ENCODE measurements at places on chromosomes 6 and 20. TPM values are rescaled to one million over a fixed set of nuclear protein-coding genes. Genes with fewer than 3 reads are reported as not detected.
A peak's percentile ranks its signal among the peaks of the same experiment; 100 is the strongest.

FAM184A gene
- total RNA-seq = not detected

TNNC2 gene
- total RNA-seq = not detected

C2 gene
- 0.47 TPM for total RNA-seq

PDYN gene
- total RNA-seq = not detected

DNA sequence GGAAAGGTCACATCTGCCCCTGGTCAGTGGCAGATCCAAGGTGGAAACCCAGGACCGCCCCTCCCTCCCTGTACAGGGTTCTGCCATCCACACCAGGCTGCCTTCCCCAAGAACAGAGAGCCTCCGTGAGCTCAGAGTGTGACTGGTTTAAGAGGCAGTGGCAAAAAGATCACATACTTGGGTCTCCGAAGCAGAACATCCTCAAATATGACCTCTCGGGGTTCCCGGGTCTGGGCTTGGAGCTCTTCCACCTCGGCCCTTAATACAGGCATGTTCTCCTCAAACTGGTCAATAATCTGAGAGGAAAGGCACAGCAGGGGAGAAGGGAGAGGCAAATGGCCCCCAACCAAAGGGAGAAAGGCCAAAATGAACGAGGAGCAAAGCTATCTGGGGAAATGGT is 14.8 kb downstream of the C20orf96 start:
- peak; percentile 23 for DNase-seq

DNA sequence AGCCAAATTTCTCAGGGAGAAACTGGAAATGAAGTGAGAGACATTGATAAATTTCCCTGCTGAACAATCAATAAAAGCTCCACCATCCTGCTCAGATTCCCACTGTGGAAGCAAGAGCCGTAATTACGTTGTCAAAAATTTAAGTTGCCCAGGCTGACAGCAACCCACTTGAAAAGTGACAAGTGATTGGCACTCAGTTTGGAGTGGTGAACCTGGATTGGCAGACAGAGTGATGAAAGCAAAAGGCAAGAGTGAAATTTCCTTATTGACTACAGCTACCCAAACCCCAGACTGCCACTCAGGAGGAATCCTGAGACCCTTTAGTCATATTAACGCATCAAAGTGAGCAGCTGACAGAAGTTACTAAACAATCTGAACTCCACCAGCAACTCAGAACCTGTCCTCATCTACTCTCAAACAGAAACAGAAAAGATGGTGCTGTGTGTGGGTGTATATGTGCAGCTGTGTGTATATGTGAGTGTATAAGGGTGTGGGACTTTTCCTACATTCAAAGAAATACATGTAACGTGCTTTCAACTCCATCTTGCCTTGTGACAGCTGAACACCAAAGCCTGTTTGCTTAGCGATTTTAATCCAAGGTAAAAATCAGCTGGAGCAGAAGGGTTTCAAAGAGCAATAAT is 157.4 kb downstream of the PKHD1 start:
- no peak for DNase-seq

DNA sequence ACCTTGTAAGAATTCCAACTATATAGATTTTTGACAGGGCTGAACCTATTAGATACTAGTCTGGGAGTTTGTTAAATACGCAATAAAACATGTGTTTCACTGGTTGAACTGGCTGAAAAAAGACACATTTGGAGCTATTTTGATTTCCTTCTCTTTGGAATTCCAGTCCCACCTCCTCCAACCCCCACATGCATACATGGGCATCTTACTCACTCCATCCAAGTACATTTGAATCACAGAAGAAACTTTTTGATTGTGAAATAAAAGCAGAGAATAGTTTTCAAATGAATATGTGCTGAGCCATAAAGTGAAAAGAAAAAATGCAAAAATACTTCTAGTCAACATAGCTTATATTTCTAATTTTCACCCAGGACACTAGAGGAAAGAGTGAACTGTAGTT is 33.9 kb upstream of the STXBP5 start:
- no peak for DNase-seq

- no peak for DNase-seq
These were observed 334.8 kb downstream of the EPM2A start for GRCh38 chr6:145400508-145400907.

DNA sequence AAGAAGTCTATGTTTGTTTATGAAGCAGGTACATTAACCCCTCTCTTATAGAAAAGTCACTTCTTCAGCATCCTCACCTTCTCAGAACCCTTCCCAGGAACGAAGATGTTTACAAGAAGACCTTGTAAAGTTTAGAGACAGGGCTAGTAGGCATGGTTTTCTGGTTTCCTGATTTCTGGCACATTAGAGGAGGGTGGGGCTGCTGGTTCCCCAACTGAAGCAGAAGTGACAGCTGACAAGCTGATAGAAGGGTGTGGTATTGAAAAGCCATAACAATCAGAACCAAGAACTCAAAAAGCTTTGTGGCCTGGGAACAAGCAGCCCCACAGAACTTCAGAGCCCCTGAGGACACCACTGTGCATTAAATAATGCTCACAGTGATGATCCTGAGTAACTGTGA is 91.2 kb downstream of the RTN4IP1 start:
- DNase-seq = no peak

PPP1R16B gene
- total RNA-seq = 0.03 TPM

GRCh38 chr6:39197922-39198500 is 31.3 kb downstream of the KCNK5 start:
- DNase-seq = no peak

DNA sequence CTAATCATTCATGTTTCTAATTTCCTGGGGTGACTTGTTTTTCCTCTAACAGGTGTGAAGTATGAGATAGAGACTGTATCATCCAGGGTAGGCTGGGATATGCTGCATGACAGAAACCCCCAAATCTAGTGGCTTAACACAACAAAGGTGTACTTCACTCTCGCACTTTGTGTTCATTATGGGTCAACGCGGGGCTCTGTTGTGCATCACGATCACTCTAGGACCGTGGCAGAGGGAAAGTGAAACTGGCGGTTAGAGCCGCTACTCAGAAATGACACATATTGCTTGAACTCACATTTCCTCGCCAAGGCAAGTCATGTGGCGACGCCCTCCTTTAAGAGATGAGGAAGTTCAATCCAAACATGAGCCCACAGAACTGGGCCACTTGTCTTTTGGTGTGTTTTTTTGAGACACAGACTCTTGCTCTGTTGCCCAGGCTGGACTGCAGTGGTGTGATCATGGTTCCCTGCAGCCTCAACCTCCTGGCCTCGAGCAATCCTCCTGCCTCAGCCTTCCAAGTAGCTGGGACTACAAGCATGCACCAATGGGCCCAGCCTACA is 41.3 kb downstream of the PCNA start:
- DNase-seq = peak; percentile 45

GRCh38 chr6:48476257-48476656 is 365.3 kb upstream of the PTCHD4 start:
- no peak for DNase-seq

DNA sequence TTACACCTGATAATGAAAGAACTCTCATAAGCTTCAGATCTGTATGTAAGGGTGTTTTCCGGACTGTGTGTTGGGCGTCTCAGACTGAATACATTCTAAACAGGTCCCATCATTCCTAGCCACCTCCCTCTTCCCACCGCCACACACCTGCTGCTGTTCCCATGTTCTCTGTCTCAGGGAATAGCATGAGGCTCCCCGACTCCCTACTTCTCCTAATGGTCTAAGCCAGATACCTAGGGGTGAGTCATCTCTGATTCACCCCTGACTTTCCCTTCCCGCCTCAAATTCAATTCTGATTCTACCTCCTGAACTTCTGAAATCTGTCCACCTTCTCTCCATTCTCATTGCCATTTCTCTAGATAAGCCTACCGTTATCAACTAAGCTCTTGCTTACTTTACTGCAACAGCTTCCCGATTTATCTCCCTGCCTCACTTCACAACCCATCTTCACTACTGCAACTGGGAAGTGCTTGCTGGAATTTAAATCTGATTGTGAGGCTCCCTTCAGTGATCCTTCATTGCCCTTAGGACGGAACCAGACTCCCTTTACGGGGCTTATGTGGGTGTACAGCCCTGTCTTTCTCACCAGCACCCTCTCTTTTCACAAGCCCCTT is 1.6 kb downstream of the TMEM14A start:
- peak; percentile 27 for DNase-seq

DNA sequence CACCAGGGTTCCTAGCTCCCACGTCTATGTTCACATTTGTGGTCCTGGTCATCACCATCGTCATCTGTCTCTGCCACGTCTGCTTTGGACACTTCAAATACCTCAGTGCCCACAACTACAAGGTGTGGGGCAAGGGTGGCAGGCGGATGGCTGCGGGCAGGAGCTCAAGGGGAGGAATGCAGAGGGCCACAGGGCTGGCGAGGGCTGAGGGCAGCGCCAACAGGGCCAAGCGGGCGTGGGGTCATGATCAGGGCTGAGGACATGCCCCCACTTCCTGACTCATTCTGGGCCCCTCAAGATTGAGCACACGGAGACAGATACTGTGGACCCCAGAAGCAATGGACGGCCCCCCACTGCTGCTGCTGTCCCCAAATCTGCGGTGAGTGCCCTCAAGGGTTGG is 4.6 kb upstream of the CAPN11 start:
- no peak for DNase-seq

- peak; percentile 88 for DNase-seq
These were observed 149.3 kb downstream of the UTRN start for GRCh38 chr6:144434308-144434990.

DNA sequence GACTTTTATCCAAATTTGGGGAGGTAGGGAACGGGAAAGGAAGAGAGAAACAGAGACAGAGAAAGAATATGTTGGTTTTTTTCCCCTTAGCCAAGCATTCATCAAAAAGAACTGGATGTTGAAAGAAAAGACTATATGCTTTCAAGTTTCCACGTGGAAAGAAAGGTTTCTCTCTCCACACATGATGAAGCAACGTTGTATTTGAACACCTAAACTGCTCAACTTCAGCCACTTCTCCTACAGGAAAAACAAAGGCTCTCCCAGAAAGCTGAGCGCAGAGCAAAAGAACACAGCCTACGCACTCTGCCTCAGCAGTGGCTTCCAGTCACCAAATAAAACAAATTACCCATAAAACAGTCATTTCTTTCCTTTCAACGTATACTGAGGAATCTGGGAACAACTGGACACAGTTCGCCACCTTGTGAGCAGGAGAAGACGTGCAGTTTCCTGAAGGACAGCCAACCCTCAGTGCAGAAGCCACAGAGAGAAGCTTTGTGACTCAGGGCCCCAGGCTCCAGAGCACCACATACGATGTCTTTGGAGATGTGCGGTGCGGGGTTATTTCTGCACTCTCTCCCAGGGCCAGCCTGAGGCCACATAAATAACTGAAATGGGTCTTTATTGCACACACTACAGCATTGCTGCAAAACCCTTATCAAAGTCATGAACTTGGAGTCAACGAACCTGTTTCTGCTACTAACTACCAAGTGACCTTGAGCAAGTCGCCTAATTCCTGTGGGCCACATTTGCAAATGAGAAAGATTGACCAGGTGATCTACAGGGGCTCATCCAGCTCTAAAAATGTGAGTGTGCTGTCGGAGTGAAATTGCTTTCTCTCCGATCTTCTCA is 10.1 kb downstream of the IL17F start:
- peak; percentile 41 for DNase-seq

DNA sequence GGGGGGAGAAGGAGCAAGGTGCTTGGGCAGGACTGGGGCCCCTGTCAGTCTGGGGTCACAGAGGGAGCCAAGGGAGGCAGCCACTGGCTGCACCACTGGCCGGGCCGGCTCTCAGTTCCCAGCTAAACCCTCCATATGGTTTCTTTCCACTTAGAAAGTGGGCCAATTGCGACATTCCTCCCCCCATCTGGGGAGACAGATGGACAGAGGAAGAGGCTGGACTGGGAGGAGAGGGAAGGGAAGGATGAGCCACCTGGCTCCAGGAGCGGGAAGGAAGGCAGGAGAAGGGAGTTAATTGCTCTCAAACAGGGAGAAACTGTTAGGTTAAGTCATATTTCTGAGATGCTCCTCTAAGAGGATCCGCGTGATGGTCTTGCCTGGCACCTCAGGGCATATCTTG is 82.2 kb downstream of the GRM4 start:
- no peak for DNase-seq

GRCh38 chr6:165883851-165884640 is 221.0 kb upstream of the PDE10A start:
- DNase-seq = no peak

GRCh38 chr6:143223895-143224294 is 163.2 kb downstream of the AIG1 start:
- no peak for DNase-seq

DNA sequence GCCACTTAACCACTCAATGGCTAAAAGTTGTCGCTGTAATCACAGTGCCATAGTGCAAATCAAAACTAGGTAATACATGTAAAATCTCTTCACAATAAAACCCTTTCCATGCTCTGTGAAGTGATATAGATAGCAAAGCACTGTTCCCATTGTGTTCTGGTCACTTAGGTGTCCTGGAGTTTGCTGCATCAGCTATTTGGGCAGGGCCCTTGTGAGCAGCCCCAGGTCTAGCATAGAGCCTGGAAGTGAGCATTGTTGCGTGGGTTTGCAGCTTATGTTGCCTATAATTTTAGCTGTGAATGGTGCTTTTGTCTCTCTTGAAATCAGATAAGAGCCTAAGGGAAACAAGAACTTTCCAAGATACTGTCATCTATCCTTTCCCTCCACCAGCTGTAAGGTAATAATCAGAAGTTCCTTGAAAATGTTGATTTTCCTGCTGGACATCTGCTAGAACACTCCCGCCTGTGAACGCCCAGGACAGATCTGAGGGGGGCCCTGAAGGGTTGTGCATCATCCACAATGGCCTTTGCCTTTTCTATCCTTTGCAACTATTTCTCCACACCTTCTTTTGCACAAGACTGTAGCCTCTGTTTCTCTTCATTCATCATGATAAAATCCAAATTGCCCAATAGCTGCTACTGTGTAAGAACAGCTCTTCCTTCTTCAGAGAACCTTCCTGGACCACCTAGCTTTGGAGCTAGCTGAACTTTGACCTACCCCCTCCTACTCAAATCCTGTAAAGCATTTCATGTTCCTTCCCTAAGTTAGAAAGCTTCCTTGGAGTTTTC is 57.0 kb downstream of the TNFAIP3 start:
- DNase-seq = no peak

BTN2A1 gene
- 50.8 TPM for total RNA-seq

GRCh38 chr20:58482416-58482815 is 32.8 kb downstream of the APCDD1L start:
- DNase-seq = no peak

DNA sequence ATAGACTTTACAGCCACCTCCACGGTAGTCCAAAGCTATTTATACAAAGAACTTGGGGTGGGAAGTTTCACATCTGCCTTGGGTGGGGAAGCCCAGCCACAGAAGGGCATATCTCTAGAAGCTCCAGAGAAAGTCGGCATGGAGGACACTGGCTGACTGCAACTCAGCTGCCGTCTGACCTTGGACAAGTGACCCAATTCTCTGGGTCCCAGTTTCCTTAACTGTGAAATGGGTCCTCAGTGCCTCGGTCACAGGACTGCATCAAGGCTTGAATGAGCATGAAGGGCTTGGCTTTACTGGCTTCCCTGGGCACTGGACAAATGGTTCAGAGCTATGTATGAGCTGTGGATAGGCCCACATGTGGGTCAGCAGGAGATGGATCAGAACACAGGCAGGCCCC is 58.6 kb downstream of the NOL4L start:
- DNase-seq = no peak

DNA sequence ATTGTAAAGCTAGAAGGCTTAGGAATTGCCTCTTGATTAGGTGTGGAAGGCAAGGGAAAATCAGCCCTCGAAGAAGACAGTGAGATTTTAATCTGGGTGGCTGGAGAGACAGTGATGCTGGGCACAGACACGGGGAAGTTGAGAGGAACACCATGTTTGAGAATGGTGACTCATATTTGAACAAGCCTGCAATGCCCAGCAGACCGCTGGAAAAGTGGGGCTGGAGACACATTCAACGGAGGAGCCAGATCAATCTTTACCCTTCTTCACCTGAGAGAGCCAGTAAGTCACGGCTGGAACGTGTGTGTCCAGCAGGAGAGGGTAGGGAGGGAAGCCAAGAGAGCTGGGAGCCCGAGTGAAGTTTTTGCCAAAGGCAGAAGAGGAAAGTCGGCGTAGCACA is 3.7 kb upstream of the ESR1 start:
- DNase-seq = no peak

Measured in SJSA1 (cell line).